Placental epithelial cell (primary cell): ENCODE measurements at places on chromosomes 11 and 22. TPM values are rescaled to one million over a fixed set of nuclear protein-coding genes. Genes with fewer than 3 reads are reported as not detected.

Gene GUCY1A2
- 11.4 and 13.3 TPM in 2 replicates for total RNA-seq

Gene PRODH
- 0.11 and 0.79 TPM in 2 replicates for total RNA-seq

Gene CTSC
- 13.0 and 37.5 TPM in 2 replicates for total RNA-seq

Gene SOX6
- 0.11 and 0.39 TPM in 2 replicates for total RNA-seq

Gene SCUBE1
- under 0.01 TPM in 1 of 2 replicates, not detected in the other for total RNA-seq

Gene TBC1D22A
- total RNA-seq, result 35.3 and 40.0 TPM in 2 replicates

Gene SPTY2D1
- total RNA-seq, result 13.7 and 22.7 TPM in 2 replicates

Gene SLC37A4
- total RNA-seq, result 26.3 and 30.4 TPM in 2 replicates
